Esophagus muscularis mucosa (tissue), 4 donors: ENCODE measurements at places on chromosomes 7 and 10. TPM values are rescaled to one million over a fixed set of nuclear protein-coding genes. Genes with fewer than 3 reads are reported as not detected.
A peak's percentile ranks its signal among the peaks of the same experiment; 100 is the strongest.

DNA sequence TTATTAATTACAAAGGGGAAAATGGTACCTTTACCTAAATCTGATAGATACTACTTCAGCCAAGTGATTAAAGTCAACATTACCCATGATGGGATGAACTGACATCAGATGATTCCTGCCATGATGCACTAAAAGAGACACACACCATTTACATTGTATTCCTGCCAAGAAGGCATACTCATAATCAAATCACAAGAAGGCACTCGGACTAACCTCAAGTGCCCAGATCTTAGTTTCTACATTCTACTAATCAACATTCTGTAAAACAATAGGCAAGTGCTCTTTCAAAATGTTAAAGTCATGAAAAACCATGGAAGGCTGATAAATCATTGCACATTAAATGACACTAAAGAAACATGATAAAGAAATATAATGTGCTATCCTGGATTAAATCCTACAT lies 44.4 kb downstream of the SLC35G1 start:
- no peaks in the 10 kb centered on the region for H3K4me1 ChIP-seq
- no peak overlapping the region for H3K27ac ChIP-seq
- no peaks in the 10 kb centered on the region for H3K36me3 ChIP-seq
- no peak for DNase-seq
- no peaks in the 10 kb centered on the region for H3K27me3 ChIP-seq

GRCh38 chr7:108463613-108464012 lies 7.4 kb upstream of the NRCAM start:
- no peaks in the 10 kb centered on the region for H3K36me3 ChIP-seq
- H3K4me1 ChIP-seq: no peaks in the 10 kb centered on the region
- no peak overlapping the region for H3K27ac ChIP-seq

Gene ZNF467
- total RNA-seq: 10.3 TPM

DNA sequence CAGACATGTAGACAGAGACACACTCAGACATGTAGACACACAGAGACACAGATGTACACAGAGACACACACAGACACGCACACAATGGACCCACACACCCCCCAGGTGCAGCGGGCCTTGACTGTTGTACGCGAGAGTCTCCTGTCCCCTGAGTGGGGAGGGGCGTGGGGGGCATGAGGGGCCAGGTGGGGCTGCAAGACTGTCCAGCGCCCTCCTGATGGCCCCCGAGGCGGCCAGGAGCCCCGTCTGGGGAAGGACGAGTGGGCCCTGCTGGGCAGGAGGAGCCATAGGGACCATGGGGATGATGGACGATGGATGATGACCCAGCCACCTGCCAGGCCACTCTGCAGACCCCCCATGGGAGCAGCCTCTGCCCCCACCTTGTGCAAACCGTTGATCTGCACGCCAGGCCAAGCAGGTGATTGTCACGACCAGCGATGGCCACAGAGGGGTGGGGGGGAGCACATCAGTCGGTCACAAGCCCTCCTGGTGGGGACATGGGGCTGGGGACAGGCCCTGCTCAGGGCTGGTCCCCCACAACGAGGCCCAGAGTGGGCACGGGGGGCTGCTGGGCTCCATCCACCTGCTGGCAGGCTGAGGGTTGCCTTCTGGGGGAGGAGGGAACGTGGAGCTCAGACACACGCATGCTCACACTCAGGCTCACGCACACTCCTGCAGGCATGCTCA lies 11.6 kb downstream of the VENTX start:
- no peak overlapping the region for H3K27ac ChIP-seq
- no peak overlapping the region for H3K4me3 ChIP-seq
- no peak for DNase-seq
- H3K27me3 ChIP-seq: no peaks in the 10 kb centered on the region
- no peaks in the 10 kb centered on the region for H3K36me3 ChIP-seq
- H3K4me1 ChIP-seq: no peaks in the 10 kb centered on the region

DNA sequence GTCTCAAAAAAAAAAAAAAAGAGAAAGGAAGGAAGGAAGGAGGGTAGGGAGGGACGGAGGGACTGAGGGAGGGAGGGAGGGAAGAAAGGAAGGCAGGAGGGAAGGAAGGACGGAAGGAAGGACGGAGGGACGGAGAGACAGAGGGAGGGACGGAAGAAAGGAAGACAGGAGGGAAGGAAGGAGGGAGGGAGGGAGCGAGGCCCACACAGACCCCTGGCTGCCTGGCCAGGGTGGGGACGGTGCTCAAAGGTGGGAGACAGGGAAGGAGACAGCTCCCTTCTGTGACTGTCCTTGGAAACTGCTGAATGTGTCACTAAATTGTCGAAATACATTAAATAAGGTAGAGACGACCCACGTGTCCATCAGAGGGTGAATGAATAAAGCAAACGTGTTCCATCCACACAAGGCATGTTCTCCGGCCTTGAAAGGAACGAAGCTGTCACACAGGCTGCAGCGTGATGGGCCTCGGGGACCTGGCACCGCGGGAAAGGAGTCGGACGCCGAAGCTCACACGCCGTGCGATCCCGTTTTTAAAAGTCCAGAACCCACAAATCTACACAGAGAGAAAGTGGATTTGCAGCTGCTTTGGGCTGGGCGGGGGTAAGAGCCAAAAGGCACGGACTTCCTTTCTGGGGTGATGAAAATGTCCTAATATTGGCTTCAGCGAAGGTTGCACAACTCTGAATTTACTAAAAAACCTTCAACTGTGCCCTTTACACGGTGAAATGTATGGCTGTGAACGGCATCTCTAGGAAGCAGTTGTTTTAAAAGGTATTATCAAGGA lies 23.3 kb downstream of the ADAP1 start:
- no peaks in the 10 kb centered on the region for H3K27me3 ChIP-seq
- H3K4me1 ChIP-seq: no peaks in the 10 kb centered on the region
- H3K4me3 ChIP-seq: no peak overlapping the region
- peaks cover 13% of the 10 kb centered on the region for H3K36me3 ChIP-seq

DNA sequence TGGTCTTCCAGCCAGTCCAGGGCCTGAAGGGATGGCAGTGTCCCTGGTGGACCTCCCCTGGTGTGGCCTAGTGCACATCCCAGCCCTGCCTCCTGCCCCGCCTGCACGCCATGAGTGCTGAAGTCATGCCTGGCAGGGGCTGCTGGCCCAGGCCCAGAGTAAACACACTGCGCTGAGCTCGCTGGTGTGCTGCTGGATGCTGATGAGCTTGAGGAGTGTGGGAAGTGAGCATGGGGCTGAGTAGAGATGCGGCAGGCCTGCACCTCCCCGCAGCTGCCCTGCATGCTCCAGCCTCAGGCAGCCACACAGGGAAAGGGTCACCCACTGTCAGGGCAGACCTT lies 43.2 kb downstream of the HTRA1 start:
- peak; percentile 95 for DNase-seq
- H3K4me1 ChIP-seq: peaks cover 32% of the 10 kb centered on the region
- H3K27ac ChIP-seq: peak overlapping the region; percentile 40
- H3K4me3 ChIP-seq: no peak overlapping the region
- peaks cover 23% of the 10 kb centered on the region for H3K36me3 ChIP-seq

- no peaks in the 10 kb centered on the region for H3K36me3 ChIP-seq
- H3K4me1 ChIP-seq: peaks cover 5% of the 10 kb centered on the region
- DNase-seq: no peak
- H3K27ac ChIP-seq: no peak overlapping the region
These were observed 21.2 kb downstream of the CEP41 start for GRCh38 chr7:130419658-130420057.

Gene ZNF425
- total RNA-seq: 3.9 TPM

- no peaks in the 10 kb centered on the region for H3K36me3 ChIP-seq
- H3K4me3 ChIP-seq: no peak overlapping the region
- DNase-seq: no peak
- H3K4me1 ChIP-seq: peaks cover 15% of the 10 kb centered on the region
- no peak overlapping the region for H3K27ac ChIP-seq
These were observed 315.3 kb upstream of the PLXDC2 start for GRCh38 chr10:19500959-19501358.

DNA sequence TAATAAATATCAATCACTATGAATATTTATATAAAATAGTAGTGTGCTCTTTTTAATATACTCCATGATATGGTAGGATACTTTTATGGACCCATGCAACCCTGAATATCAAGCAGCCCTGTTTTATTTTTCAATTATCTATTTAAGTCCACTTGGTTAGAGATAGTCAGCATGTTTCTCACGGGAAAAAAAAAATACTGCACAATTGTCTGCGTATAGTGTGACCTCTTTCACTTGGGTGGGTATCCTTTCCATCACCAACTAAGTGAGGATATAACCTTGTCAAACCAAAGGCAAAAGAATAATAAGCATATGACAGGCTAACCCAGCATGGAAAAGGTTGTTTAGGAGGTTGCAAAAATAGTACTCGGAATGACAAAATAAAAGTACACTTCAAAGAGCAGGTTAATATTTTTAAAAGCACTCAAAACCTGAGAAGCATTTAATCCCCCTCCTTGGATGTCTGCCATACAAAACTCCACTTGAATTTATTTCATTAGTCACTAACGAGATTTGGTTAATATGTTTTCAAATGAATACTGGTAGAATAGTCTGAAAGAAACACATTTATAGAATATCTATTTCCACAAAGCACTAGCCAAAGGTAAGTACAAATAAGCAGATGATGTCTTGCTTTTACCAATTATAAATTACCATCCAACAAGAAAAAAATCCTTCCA lies 76.5 kb downstream of the IMMP2L start:
- DNase-seq: no peak
- H3K4me1 ChIP-seq: no peaks in the 10 kb centered on the region
- no peaks in the 10 kb centered on the region for H3K36me3 ChIP-seq
- no peaks in the 10 kb centered on the region for H3K27me3 ChIP-seq

Gene DBNL
- 117 TPM for total RNA-seq

Gene CTBP2
- total RNA-seq: 69.7 TPM
